Myometrial cell (primary cell): ENCODE measurements at places on chromosomes 11 and 22. TPM values are rescaled to one million over a fixed set of nuclear protein-coding genes. Genes with fewer than 3 reads are reported as not detected.

Gene CAVIN3
- total RNA-seq, result 515 and 705 TPM in 2 replicates

Gene CD3D
- not detected in 2 replicates for total RNA-seq

Gene OSM
- not detected in 2 replicates for total RNA-seq

Gene CCDC87
- under 0.01 and 0.35 TPM in 2 replicates for total RNA-seq

Gene CRYBB1
- not detected in 2 replicates for total RNA-seq

Gene KLHL35
- total RNA-seq, result 0.29 and 1.8 TPM in 2 replicates
